ENCODE measurements at places on chromosomes 12 and 14.
A peak's percentile ranks its signal among the peaks of the same experiment; 100 is the strongest.

- DNase-seq = no peak
Measured at GRCh38 chr12:44021471-44021971, 185.6 kb downstream of the TMEM117 start.

DNA sequence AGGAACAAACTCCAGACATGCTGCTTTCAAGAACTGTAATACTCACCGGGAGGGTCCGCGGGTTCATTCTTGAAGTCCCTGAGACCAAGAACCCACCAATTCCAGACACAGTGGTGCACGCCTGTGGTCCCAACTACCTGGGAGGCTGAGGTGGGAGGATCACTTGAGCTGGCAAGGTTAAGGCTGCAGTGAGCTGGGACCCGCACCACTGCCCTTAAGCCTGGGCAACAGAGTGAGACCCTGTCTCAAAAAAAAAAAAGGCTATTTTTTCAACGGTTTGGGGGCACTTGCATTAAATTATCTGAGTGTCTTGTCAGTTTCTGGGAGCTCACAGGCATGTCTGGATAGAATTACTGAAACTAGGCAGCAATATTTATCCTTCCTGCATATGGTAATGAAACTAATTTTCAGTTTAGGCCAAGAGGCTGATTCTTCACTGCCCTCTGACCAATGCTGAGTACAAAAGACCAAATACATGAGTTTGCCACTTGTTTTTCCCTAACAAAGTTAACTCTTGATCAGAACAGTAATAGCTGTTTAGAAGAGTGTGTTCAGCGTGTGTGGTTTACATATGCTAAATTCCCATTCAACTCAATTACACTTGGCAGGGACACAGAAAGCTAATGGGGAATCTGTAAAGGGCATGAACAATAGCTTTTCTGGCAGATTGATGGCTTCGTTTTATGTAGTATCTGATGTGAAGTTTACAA lies 65.8 kb upstream of the RASSF3 start:
- DNase-seq = no peak

DNA sequence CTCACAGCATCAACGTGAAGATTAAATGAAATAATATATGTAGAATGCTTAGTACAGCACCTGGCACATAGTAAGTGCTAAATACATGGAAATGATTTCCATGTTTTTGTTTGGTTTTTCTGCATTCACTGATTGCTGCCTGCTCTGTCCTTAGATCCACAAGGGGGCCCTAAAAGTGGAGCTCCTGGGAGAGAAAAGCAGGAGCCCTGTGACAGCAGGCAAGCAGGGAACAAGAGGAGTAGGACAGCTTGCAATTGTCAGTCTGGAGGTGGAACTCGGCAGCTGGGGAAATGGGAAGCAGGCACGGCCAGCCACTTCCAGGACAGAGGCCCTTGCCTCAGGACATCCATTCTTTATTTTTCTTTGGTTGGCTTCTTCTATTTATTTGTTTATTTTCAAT lies 292.9 kb downstream of the BMP4 start:
- DNase-seq = no peak

- DNase-seq = no peak
Measured at GRCh38 chr12:84073401-84073800, 839.2 kb downstream of the SLC6A15 start.

DNA sequence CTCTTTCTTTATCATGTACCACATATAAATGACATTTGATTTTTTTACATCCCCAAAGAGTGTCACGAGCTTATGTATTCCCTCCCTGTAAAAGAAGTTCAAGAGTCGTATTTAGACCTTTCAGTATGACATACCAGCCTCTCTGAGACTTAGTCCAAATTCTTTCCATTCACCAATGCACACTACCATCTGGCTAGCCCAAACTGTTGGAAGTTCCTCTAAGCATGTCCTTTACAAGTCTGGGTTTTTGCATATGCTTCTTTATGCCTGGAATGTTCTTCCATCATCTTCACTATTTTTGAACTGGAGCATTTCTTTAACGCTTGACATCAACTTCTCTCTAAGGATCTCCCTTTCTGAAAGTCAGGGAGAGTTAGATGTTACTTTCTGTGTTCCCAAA lies 68.5 kb upstream of the RGS6 start:
- DNase-seq = no peak

DNA sequence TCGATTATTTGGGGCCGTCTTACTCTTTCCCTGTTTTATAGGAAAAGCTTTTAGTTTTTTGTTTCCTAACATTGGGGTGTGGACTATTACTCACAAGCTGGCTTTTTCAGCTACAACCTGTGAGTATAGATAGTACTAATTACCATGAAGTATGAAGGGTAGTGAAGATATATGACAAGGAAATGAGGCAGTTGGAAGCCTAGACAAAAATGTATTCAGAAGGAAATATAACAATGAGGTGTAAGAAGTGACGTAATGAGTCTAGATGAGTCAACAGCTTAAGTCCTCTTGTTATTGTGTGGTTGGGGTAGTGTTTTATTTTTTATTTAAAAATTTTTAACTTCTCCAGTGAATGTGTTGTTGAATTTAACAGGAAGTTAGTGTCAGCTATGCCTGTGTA lies 804.5 kb downstream of the NRXN3 start:
- peak; percentile 96 for DNase-seq

- peak; percentile 64 for DNase-seq
Measured at GRCh38 chr14:99590746-99591555, 13.1 kb downstream of the CCDC85C start.

DNA sequence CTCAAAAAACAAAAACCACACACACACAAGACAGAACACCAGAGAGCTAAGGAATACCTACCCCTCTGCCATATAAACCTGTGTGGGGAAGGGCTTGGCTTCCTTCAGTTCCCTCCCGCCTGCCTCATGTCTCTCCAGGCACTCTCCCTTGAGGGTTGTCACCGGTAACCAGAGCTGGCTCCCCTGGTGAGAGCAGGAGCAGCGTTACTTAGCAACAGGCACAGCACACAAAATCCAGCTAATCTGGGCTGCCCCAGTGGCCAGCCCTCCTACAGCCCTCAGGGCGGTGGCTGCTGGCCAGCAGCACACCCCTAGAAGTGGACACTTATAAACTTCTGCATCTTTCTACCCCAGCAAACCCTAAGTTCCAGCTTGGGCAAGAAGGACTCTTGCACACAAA lies 21.6 kb upstream of the NR4A1 start:
- no peak for DNase-seq

DNA sequence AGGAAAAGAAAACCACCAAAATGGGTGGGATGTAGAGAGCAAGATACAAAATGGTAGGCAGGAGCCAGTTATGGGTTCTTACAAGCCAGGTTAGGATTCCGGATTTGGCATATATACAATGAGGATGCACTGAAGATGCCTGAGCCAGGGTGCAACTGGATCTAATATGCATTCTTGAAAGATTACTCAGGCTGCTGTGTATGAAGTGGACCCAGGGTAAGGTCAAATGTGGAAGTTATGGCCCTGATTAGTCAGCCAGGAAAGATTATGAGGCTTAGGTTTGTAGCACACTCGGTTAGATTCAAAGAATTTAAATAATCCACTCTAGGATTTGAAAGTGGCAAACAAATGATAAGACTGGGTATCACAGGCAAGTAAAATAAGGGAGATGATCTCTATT lies 1750.7 kb upstream of the FLRT2 start:
- peak; percentile 70 for DNase-seq

- peak; percentile 76 for DNase-seq
Measured at GRCh38 chr12:8108808-8109398, 14.5 kb upstream of the CLEC4A start.

- no peak for DNase-seq
Measured at GRCh38 chr12:132615579-132616038, 3.0 kb upstream of the P2RX2 start.

DNA sequence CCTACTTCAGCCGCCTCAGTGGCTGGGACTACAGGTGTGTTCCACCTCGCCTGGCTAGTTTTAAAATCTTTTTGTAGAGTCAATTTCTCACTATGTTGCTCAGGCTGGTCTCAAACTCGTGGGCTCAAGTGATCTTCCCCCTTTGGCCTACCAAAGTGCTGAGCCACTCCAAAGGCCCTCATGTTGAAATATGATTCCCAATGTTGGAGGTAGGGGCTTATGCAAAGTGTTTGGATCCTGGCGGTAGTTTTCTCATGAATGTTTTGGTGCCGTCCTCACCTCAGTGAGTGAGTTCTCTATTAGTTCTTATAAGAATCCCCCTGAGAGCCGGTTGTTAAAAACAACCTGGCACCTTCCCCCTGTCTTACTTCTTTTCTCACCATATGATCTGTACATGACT lies 784.6 kb downstream of the TMTC2 start:
- DNase-seq = no peak

DNA sequence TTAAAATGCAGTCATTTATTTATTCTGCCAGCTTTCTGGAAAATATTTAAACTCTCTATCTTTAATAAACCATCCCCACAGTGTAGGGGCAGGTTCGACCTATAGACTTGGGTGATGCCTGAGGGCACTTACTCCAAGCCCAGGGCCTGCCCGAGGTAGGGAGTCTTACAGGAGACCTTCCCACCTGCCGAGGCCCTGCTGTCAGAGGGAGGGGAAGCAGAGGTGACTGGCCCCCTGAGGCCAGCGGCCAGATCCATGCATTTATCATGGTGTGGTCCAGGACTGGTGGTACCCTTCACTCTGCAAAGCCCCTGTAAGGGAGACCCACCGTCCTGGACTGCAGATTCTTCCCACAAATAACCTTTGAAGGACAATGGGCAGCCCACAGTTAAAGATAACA lies 7.6 kb downstream of the EML1 start:
- DNase-seq = no peak

DNA sequence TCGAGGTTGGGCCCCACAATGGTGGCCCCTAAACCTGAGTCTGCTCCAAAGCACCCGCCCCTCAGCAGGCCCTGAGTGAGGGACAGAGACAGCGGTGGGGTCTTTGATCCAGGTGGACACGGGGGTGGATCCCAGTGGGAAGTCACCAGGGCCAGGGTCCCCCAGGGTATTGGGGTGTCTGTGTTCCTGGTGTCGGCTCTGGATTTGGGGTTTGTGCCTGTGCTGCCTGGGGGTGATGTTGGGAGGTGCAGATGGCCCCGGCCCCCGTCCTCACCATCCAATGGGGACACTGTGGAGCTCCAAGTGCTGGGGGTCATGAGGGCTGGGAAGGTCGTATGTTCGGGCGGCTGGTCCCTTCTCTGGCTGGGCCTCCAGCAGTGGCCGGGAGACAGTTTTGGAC lies 354.2 kb downstream of the TMEM121 start:
- DNase-seq = no peak

DNA sequence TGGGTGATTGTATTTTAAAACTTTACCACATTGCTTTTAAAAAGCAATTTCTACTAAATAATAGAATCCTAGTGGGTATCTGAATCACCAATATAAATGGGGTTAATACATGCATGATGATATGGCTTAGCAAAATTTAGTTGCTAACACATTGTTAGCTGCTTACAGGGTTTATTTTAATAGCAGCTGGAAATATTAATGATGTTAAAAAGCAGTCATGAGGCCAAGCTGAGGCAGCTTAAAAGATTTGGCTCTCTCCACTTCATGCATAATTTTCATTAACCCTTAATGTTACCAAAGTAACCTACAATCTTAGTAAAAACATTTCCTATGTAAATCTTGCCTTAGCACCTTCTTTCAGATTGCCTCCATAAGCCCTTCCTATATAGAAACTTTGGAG lies 49.2 kb upstream of the CNOT2 start:
- DNase-seq = no peak

GRCh38 chr12:115149279-115149678 lies 465.3 kb upstream of the TBX3 start:
- no peak for DNase-seq

DNA sequence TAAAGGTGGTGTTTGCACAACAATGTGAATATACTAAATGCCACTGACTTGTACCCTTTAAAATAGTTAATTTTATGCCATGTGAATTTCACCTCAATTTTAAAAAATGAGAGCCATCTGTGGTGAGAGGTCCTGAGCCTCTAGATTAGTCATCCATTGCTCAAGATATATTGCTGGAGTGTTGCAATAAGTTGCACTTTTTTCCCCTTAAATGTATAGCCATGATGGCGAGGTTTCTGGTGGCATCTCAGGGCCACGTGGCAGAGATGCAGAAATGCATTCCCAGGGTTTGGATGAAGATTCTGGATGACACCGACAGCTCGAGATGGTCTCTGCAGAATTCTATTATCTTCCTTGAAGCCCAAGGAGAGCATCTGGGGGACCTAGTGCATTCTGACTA lies 153.7 kb downstream of the AACS start:
- DNase-seq = no peak

- DNase-seq = no peak
Measured at GRCh38 chr12:7959701-7960121, 23.7 kb upstream of the SLC2A3 start.

DNA sequence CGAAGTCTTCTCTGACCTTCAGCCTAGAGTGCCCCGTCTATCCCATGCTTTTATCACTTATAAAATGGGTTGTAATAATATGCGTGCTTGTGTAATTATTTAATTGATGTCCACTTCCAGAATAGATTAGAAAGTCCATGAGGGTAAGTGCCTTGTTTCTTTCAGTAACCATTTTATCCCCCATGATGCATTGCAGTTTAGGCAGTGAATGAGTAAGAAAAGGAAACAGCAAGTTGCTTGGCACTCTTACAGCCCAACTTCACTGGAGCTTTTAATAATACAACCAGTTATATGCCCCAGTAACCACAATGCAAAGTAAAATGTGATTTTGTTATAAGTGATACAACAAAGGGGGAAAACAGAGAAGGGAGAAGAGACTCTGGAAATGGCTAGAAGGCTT lies 287.3 kb downstream of the MED13L start:
- DNase-seq = no peak

DNA sequence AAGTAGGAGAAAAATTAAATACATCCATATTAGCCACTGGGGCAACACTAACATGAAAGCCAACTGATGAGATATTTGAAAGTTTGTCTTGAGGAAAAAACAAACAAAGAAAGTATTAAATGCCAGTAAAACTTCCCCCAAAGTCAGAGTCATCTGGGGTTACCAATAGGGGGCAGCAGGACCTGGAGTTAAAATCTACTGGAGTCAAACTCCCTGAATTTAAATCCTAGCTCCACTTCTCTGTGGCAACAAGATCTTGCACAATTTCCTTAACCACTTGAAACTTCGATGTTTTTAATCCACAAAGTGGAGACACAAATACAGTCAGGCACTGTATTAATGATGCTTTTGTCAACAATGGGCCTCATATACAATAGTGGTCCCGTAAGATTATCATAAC lies 14.4 kb downstream of the PLEKHG7 start:
- DNase-seq = peak; percentile 15

GRCh38 chr14:46290706-46291105 lies 360.9 kb downstream of the RPL10L start:
- no peak for DNase-seq

GRCh38 chr12:41924111-41924510 lies 220.6 kb downstream of the GXYLT1 start:
- DNase-seq = no peak

All from kidney capillary endothelial cell (primary cell).